ENCODE measurements at places on chromosomes 7 and 10.
A peak's percentile ranks its signal among the peaks of the same experiment; 100 is the strongest.

GRCh38 chr10:76150139-76150875, 718.9 kb downstream of the LRMDA start:
- DNase-seq: peak; percentile 82

DNA sequence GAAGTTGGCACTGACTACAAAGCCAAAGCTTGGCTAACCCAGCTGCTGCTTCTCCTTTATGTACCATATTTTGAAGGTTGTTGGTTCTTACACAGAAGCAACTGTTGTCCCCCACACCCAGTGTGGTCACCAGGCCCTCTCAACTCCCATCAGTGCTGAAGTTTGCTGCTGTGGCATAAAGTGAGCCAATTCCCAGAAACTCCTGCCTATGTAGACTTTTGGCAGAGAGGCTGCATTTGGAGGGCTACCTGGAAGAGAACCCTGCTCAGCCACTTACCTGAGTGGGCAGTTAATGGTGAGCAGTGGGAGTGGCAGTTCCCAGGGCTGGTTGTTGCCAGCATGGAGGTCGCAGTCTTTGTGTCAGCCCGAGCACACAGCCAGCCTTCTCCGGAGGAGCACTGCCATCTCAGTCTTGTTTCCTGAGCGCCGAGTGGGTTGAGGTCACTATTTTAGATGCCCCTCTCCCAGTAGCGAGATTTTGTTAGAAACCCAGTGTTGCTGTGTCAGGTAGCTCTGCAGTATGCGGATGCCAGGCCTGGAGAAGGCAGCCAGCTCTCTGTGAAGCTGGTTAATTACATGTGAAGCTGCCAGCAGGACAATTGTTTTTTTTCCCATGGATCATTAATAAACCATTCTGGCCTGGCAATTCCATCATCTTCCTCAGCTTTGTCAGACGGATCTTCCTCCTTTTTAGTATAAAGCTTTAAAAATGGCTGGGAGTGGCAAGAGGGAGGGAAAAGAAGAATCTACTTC, 24.5 kb downstream of the LRRC4 start:
- no peak for DNase-seq

GRCh38 chr7:25359471-25360059, 131.3 kb upstream of the NPVF start:
- DNase-seq: peak; percentile 56

GRCh38 chr10:45154502-45154901, 153.8 kb downstream of the ZNF22 start:
- no peak for DNase-seq

DNA sequence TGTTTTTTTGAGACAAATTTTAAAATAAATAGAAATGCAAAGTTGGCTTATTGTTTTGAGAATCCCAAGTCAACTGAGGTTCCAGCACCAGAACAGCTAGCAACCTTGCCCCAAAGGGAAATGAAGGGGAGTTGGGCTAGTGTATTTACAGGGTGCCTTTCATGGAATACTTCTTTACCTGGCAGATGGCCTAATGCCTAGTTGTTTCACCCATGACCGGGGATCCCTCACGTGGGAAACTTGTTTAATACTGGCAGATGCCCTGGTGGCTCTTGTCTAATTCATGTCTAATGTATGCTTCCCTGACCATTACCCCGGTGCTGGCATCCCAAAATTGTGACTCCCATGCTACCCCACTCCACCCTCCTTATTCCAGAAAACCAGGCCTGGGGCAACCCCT, 861.1 kb upstream of the ZWINT start:
- no peak for DNase-seq

GRCh38 chr7:80636709-80637108, 1.7 kb upstream of the CD36 start:
- DNase-seq: no peak

Measured in right kidney (tissue), 9 donors.